HT-29 (cell line): ENCODE measurements at places on chromosomes 2 and 18.

DNA sequence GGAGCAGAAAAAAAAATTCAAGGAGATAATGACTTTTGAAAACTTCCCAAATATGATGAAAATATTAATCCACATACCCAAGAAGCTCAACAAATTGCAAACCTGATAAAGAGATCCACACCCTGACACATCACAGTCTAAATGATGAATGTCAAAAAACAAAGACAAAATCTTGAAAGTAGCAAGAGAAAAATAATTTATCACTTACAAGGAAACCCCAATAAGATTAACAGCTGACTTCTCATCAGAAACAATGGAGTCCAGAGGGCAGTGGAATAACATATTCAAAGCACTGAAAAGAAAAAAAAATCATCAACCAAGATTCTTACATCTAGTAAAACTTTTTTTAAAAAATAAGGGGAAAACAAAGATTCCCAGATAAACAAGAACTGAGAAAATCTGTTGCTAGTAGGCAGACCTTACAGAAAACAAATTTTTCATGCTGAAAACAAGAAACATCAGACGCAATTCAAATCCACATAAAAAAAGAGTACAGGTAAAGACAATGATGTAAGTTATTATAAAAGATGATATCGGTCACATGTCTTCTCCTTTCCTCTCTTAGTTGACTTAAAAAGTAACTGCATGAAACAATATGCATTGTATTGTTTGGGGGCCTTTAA, 21.3 kb downstream of the SLC66A2 start:
- DNase-seq = no peak

GRCh38 chr18:78766651-78767533, 212.7 kb upstream of the SALL3 start:
- no peak for DNase-seq

DNA sequence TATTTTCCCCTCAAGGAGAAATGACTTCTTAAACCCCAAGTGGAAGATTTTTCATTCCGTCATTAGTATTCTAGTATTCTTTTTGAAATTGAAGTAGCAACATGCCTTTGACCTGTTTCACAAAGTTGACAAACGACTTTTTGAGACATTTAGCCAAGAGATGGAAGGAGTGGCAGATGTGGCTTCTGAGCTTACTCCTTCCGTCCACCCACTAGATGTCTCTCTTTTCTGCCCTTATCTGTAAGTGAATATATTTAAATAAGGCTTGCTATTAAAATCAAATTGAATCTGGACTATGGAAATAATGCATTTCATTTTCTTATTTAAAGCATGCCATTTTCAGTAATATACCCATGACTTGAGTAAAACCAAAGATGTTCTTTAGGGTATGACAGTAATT, 74.1 kb downstream of the ACTR3 start:
- no peak for DNase-seq

- no peak for DNase-seq
These were observed 31.3 kb upstream of the ZNF236 start for GRCh38 chr18:76791106-76791505.

DNA sequence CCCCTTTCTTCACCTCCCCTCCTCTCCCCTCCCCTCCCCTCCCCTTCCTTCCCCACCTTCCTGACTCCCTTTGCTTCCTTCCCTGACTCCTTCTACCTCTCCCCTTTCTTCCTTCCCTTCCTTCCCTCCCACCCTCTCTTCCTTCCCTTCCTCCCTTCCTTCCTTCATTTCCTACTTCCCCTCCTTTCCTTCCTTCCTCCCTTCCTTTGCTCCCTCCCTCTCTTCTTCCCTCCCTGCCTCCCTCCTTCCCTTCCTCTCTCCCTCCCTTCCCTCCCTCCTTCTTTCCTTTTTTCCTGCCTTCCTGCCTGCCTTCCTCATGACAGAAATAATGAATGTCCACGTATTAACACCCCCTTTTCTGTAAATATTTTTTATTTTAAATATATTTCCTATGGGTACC, 260.2 kb downstream of the ZNF407 start:
- no peak for DNase-seq

DNA sequence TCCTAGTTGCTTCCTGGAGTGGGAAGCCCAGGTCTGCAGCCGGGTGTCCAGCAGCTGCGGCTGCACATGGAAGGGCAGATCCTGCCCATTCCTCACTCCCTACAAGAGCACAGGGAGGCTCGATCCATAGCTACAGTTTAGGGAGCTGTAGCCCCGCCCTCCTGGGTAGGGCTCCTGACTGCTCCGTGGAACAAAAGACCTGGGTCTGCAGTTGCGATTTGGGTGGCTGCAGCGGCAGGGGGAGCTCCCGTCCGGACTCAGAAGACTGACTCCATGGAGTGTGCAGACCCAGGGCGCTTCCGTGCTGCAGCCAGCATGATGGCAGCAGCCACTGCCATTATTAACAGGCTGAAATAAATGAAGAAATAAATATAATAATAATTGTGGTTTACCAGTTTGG, 157.3 kb downstream of the CTNNA2 start:
- DNase-seq = no peak

GRCh38 chr18:56921896-56922480, 224.9 kb upstream of the BOD1L2 start:
- DNase-seq = no peak

- no peak for DNase-seq
These were observed 105.9 kb downstream of the AP1S3 start for GRCh38 chr2:223731503-223731902.

- no peak for DNase-seq
These were observed 45.8 kb downstream of the PCBP1 start for GRCh38 chr2:70133127-70133452.

GRCh38 chr2:231059756-231060155, 3.1 kb downstream of the PSMD1 start:
- DNase-seq = no peak
